ENCODE measurements at places on chromosomes 6 and 20.
A peak's percentile ranks its signal among the peaks of the same experiment; 100 is the strongest.

DNA sequence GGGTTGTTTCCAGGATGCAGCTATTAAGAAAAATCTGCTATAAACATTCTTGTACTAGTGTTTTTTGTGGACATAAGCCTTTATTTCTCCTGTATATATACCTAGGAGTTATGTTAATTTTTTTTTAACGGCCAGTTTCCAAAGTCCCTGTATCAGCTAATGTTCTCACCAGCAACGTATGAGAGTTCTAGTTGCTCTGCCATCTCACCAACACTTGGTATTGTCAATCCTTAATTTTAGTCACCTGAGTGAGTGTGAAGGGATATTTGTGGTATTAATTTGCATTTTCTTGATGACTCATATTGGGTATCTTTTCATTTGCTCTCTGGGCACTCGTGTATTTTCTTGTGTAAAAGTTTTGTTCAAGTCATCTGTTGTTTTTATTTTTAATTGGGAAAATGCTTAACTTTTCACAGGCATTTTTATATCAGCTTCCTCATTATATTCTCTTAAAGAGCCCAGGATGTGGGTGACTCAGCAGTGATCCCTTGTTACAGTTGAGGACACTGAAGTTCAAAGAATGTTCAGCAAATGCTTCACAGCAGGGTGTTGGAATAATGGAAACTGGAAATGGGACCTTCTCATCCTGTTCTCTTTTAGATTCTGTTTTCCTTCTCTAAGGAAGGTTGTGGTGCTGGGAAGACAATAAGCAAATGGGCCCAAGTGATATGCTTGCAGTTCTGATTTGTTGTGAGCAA is 211.7 kb upstream of the PRND start:
- DNase-seq, result no peak

DNA sequence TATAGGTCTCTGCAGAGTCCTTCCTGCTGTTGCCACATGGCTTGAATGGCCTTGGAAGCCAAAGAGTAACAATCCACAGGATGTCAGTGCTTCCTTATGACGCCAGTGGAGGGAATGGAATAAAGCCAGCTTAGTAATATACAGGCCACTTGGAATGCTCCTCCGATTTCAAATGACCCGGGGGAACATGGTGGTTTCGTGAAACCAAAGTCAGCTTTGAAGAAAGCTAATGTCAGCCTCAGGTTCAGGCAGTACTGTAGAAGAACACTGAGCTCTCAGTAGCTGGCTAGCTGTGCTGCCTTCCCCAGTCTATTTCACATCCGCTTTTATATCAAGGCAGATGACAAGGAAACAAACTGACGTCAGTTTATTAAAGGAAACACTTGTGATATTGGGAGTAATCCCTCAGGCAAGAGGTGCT is 189.1 kb downstream of the DTNBP1 start:
- no peak for DNase-seq

DNA sequence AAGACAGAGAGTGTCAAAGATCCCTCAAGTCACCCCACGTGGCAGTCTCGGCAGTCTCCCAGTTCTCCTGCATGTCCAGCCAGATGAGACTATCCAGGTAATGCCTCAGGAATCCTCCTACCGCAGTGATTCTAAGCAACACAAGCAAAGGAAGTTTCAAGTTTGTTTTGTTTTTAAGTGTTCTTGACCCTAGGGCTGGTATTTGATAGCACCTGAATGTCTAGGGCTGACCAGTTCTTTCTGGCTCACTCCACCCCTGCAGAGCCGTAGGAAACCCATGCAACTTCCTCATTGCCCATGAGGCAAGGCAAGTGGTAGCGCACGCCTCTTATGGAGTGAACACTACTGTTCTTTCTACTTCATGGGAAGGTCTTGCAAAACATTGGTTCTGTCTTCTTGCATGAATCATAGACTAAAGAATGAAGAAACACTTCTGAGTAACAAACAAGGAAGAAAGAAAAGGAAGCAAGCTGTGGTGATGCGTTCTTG is 24.8 kb upstream of the FOXQ1 start:
- no peak for DNase-seq

DNA sequence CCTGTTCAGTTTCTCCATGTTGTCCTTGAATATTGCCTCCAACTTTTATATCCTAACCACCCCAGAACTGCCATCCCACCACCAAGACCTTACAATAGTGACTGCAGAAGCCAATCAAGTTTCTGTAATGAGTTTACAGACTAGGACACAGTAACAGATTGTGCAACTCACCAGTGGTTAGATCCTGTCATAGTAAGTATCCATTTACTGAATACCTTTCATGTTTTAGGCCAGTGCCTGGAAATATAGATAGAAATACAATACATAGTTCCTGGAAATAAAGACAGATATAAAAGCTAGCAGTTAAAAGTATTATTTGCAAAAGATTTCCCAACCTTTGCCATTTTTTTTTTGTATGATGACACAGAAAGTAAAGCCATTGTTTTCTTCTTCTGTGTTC is 471.8 kb upstream of the BTBD3 start:
- DNase-seq, result no peak

- no peak for DNase-seq
These were observed 71.4 kb downstream of the ADGB start for GRCh38 chr6:146670161-146670560.

DNA sequence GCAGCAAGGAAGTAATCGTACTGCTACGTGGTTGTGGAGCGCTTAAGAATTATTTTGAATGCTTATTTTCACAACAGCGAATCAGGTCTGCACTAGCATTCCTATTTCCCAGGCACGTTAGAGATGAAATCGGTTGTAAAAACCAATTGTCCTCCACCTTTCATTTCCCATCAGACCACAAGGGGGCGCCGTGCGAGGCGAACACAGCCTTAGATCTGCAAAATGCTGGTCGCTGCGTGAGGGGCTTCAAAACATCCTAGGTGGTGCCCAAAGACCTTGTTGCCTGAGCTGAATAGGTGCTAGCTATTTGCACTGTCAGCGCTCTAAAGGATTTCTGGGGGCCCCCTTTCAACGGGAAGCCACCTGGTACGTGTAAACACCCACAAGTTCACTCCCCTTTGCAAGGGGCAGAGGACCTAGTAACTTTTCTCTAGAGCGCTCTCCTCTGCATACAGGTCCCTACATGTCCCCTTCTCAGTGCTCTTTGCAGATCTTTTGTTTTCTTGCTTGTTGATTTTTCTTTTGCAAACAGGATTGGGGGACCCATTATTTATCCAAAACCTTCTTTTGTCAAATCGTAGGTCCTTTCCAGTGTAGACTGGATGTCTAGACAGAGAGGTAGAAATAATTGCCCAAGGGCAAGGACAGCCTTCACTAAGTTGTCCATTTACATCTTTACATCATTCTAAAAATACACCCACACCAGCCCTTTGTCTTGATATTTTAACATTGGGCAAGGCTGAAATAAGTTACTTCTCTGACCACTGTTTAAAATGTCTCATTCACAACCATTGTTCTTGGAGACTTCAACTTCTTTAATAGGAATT is 59.8 kb downstream of the NEDD9 start:
- peak; percentile 70 for DNase-seq

DNA sequence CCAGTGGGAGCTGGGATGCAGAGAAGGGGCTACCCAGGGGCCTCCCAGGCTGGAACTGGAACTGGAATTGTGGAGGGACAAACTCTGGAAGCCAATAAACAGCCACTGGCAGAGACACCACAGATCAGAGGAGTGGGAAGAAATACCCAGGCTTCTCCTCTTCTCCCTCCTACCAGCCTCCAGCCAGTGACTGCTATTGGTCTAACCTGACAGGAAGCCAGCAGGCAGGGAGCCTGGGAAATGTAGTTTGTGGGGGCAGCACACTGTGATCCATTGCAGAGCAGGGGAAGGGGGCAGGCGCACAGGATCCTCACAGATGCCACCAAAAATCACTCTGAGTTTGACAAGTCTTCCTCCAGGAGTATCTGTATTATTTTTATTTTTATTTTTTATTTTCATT is 12.1 kb upstream of the MLN start:
- peak; percentile 82 for DNase-seq

DNA sequence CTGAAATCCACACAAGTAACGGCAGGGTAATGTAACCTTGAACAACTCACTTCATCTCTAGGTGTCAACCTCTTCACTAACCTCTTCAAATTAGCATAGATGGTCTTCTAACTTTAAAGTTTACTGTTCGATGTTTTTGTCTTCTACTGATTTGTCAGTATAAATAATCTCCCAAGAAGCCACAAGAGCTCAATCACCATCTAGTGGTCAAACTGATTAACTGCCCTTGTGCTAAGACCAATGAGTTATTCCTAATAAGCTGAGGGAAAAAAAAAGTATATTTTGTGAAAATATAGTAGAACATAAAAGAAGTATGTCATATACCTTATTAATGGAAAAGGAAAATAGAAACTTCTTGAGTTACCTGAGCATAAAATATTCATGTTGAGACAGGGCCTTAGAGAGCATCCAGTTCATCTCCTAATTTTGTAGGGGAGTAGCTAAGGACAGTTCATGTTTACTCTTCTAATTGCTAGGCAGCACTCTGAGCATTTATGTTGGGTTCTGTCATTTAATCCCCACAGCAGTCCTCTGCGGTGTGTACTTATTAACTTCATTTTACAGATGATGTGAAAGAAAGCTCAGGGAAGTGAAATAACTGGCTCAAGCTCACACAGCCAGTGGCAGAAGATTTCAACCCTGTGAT is 317.1 kb downstream of the ESR1 start:
- DNase-seq, result peak; percentile 43

- no peak for DNase-seq
These were observed 46.7 kb upstream of the STK35 start for GRCh38 chr20:2054911-2055310.

- DNase-seq, result no peak
These were observed 54.4 kb upstream of the RNF24 start for GRCh38 chr20:4069751-4070150.

- no peak for DNase-seq
These were observed 933.7 kb upstream of the GJE1 start for GRCh38 chr6:141199074-141199473.

- peak; percentile 48 for DNase-seq
These were observed 558 bp downstream of the LINC00237 start for GRCh38 chr20:21105429-21106170.

- DNase-seq, result no peak
These were observed 15.6 kb upstream of the SHLD1 start for GRCh38 chr20:5734602-5735001.

DNA sequence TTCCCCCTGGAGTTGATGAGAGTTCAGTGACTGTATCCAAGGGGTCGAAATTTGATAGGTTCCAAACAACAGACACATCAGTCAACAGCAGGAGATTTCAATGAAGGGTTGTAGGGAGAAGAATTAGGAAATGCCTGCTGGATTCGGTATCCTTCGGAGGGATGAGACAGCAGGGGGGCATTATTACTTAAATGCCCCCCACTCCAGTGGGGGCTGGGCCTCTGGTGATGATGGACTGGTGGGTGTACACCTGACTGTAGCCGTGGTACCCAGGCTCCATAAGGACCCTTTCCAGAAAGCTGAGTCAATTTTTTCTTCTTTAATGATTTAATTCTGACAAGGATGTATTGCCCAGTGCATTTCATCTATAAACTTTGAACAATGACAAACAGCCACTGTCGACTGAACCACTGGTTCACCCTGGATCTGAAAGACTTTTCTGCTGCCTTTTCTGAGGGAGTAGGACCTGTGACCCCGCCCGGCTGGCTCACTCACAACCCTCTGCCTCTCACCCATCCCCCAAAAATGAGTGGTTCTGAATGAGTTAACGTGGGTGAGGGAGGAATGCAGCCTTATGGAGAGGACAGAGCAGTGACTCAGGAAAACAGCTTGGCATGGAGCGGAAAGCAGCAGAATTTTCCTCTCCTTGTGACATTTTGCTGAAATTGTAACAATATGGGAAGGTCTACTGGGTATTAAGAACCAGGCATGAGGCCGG is 41.0 kb downstream of the ZMYND8 start:
- no peak for DNase-seq

DNA sequence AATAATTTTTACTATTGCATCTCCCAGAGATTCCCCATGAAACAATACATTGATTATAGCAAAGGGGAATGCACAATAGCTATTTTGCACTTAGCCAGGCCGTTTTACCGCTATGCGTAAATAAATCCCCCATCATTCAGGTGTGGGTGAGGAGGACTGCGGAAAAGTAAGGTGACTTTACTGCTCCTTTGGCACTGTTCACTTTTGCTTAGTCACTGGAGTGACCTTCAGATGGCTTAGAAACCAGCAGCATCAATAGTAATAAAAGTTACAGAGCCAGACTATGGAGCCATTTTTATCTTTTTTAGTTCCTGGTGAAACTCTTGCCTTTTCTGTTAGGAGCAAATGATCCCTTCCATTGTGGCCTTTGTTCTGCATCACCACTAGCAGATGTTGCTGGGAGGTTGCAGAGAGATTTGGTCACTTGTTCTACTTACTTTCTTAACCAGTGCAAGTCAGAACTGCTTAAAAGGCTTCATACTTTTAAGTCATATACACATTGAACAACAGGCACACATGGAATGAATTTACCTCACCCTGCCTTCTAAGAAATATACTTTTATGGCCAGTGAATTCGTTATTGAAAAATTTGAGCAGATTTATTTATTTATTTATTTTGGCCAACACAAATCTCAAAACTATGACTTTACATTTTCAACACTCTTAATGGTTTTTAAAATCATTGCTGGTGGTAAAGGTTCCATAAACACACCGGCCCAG is 12.1 kb upstream of the BTBD3 start:
- no peak for DNase-seq

- no peak for DNase-seq
These were observed 54.0 kb downstream of the PSMG4 start for GRCh38 chr6:3312604-3313231.

GRCh38 chr6:53335224-53335994 is 13.3 kb downstream of the ELOVL5 start:
- no peak for DNase-seq

- no peak for DNase-seq
These were observed 60.5 kb downstream of the EDN1 start for GRCh38 chr6:12350644-12351170.

GRCh38 chr20:58146746-58147140 is 81.7 kb downstream of the ANKRD60 start:
- no peak for DNase-seq

GRCh38 chr20:517221-517620 is 26.4 kb downstream of the CSNK2A1 start:
- no peak for DNase-seq

GRCh38 chr6:33192671-33193602 is 670 bp upstream of the COL11A2 start:
- no peak for DNase-seq

DNA sequence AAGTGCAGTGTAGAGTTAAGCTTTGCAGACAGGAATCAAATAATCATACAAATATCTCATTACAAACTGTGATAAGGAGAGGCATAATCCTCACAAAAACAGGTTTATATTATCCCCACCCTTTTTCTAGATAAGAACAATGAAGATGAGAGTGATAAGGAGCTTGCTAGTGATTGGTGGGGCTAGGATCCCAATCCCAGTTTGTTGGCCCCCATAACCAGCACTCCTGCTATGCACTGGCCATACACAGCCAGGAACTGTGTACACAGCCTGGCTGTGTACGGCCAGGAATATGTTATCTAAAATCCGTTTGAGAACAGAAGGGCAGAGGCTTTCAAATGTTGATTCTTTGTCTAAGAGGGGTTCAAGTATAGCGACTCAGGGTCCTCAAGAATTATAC is 180.6 kb downstream of the EYA2 start:
- DNase-seq, result no peak

GRCh38 chr6:305371-306206 is 13.3 kb downstream of the DUSP22 start:
- no peak for DNase-seq
